ENCODE measurements at places on chromosomes 7 and 10. TPM values are rescaled to one million over a fixed set of nuclear protein-coding genes. Genes with fewer than 3 reads are reported as not detected.

DNA sequence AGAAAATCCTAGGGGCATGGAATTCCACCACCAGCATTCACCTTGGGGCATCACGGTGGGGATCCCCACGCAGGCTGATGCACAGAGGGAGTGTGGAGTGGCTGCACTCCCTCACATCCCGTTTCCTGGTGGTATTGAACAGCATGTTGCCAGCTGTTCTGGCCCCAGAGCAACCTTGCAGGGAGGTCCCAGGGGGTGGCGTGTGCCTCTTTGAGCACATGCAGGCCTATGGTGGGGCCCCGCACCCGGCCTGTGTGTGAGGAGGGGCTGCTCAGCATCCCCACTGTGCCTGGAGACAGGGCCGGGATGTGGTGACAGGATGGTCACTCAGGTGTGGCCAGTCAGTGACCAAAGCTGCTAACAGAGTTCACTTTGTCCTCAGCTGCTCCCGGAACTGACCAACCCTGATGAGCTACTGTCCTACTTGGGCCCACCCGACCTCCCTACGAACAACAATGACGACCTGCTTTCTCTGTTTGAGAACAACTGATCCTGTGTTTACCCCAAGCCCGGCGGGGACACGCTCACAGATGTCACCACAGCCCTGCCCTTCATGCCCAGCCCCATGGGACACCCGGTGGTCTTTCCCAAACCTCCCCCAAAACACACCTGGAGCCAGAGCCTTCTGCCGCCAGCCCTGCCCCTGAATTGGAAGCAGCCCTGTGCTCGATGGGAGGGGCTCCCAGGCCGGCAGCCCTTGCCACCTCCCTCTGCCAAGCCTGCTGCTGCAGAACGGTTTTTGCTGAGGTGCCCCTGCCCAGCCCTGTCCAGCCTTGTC lies 18.7 kb downstream of the ZMIZ2 start:
- no peaks in the 10 kb centered on the region for H3K27me3 ChIP-seq
- H3K4me1 ChIP-seq: peaks cover 9% of the 10 kb centered on the region
- H3K4me3 ChIP-seq: no peak overlapping the region
- peaks cover 15% of the 10 kb centered on the region for H3K36me3 ChIP-seq
- DNase-seq: peak; percentile 20

DNA sequence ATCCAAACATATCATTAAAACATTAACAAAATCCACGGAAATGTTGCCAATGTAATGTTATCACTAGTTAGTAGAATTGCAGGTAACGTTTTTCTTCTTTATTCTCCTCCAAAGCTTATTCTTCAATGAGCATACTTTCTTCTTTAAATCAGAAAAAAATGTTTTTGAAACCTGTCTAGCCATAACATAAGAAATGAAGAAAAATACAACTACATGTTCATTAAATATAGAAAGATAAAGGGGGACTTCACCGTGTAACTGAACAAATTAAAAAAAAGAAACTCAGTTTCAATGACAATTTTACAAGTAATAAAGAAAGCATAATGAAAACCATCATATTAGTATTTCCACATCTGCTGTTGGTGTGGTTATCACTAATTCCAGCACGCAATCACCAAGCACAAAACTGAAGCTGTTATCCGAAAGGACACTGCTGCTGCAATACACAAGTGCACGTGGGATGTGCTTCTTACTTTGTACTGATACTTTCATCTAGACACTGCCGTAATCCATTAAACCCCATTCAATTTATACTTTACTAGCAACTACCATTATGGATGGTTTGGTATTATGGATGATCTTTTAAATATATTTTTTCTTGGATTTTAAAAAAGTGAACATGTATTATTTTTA lies 9.6 kb downstream of the ESYT2 start:
- DNase-seq: no peak
- H3K36me3 ChIP-seq: no peaks in the 10 kb centered on the region
- H3K27me3 ChIP-seq: no peaks in the 10 kb centered on the region
- peaks cover 8% of the 10 kb centered on the region for H3K4me1 ChIP-seq
- no peak overlapping the region for H3K27ac ChIP-seq
- H3K4me3 ChIP-seq: no peak overlapping the region

DNA sequence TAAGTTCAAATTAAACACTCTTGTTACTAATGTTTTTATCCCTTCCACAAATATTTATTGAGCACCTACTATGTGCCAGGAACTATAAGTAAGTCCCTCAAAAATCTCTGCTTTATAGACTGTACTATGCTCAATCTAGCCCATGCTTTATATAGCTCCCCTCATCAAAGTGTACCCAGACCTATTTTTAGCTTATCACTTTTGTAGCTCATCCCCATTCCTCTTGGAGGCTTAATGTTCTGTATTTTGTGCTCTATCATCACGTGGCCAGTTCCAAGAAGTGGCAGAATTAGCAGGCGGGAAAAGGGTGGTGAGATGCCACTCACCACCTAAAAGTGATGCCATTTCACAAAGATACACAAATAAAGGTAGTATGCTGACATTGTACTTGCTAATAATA lies 138.1 kb upstream of the BET1 start:
- peaks cover 2% of the 10 kb centered on the region for H3K27me3 ChIP-seq
- H3K36me3 ChIP-seq: no peaks in the 10 kb centered on the region
- H3K27ac ChIP-seq: no peak overlapping the region
- no peaks in the 10 kb centered on the region for H3K4me1 ChIP-seq
- no peak for DNase-seq

Gene UTF1
- not detected for total RNA-seq

DNA sequence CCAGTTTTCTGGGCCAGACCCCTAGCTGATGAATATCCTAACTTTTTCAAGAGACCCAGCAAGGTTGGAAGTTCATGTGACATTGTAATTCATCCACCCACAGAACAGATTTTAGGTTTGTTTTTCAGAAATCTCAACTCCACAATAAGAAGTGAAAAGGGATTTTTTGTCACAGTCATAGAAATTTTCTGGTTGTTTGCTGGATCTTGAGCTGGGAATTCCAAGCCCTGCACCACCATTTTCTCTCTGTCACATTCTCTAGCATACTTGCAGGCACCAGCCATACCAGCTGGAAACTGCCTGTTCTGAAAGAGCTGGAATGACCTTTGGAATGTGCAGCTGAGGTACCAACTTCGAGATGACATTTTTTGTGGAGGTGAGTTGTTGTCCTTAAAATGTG lies 8.5 kb downstream of the TAS2R60 start:
- H3K27ac ChIP-seq: no peak overlapping the region
- H3K4me3 ChIP-seq: no peak overlapping the region
- no peak for DNase-seq
- no peaks in the 10 kb centered on the region for H3K4me1 ChIP-seq
- no peaks in the 10 kb centered on the region for H3K36me3 ChIP-seq

Data from liver (tissue), 10 donors.